Left renal pelvis (tissue), 4 donors: ENCODE measurements at places on chromosomes 12 and 14. TPM values are rescaled to one million over a fixed set of nuclear protein-coding genes. Genes with fewer than 3 reads are reported as not detected.

GRCh38 chr14:46377305-46377704, 274.3 kb downstream of the RPL10L start:
- DNase-seq: no peak

DNA sequence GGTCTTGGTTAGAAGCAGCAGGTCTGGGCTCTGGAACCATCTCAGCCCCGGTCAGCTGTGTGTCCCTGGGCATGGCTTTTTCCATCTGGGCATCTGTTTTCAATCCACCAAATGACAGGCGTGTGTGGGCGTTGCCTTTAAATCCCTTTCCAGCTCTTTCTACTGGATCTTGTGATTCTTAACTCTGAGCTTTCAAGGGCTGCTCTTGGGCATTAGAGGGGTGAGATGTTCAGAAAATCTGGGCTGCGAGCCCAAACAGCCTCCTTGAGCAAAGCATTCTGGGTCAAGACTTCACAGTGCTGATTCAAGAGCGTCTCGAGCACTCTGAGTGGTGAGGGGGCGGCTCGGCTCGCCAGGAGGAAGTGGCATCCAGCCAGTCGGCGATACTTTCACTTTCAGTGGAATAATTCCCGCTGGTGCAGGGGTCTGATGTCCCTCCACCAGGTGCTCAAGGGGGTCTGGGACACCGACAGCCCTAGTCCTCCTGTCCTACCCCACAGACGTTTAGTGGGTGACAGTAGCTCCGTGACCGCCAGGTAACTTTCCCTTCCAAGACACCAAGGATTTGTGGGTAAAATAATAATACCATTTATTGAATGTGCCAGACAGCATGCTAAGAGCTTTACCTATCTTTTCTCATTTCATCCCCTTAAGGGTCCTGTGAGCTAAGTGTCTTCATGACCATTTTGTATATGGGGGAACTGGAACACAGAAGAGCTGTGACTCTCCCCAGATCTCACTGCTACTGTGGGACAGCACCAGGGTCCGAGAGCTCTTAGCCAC, 114.0 kb downstream of the PLXNC1 start:
- DNase-seq: peak; percentile 52

DNA sequence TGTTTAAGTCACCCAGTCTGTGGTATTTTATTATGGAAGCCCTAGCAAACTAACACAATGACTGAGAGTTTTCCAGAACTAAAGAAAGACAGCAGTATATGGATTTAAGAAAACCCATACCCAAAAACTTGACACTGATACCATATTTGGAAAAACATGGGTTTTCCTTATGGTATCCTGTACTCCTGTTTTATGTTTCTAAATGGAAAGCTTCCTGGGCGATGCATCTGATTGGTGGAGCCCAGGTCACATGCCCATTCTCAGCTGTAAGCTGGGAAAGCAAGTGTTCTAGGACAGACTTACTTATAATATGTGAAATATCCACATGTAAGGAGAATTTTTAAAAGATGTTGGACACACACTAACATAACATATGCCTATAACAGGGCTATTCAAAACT, 4.5 kb upstream of the RNASE4 start:
- DNase-seq: no peak

- no peak for DNase-seq
Observed at GRCh38 chr12:66152732-66153131, 17.1 kb downstream of the TMBIM4 start.

- DNase-seq: no peak
Observed at GRCh38 chr12:101110866-101111265, 99.2 kb downstream of the SLC5A8 start.

DNA sequence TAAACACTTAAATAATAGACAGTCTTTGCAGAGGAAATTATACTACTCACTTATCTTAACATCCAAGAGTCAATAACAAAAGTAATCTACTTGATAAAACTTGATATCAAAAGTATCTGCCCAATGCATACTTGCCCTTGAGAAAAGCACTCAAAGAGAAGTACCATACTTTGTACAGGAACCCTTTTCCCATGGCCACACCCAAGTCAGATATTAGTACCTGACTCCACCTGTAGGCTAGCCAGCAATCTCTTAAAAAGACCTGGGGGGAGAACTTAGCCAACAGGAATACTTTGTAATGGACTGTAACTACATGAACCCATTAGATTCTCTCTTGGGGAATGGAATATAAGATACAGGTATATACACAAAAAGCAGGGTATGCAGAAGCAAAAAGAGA, 99.6 kb upstream of the HECTD1 start:
- no peak for DNase-seq

The KRT78 gene
- not detected for polyA plus RNA-seq

The TCTN2 gene
- polyA plus RNA-seq: 32.5 TPM

The KRT3 gene
- polyA plus RNA-seq: not detected

The IKZF4 gene
- polyA plus RNA-seq: 16.3 TPM

The DDN gene
- 79.6 TPM for polyA plus RNA-seq
